ENCODE measurements at places on chromosomes 3 and 15. TPM values are rescaled to one million over a fixed set of nuclear protein-coding genes. Genes with fewer than 3 reads are reported as not detected.

- DNase-seq, result no peak
Observed at GRCh38 chr15:45583731-45584639, 3.2 kb upstream of the BLOC1S6 start.

CCDC54 gene
- total RNA-seq, result not detected

GRCh38 chr3:169914321-169914720 lies 2.9 kb downstream of the SAMD7 start:
- DNase-seq, result peak; percentile 62

VPS8 gene
- total RNA-seq, result 28.1 TPM

THAP10 gene
- 3.3 TPM for total RNA-seq

- DNase-seq, result no peak
Observed at GRCh38 chr15:51201581-51201980, 106.9 kb upstream of the TNFAIP8L3 start.

DNA sequence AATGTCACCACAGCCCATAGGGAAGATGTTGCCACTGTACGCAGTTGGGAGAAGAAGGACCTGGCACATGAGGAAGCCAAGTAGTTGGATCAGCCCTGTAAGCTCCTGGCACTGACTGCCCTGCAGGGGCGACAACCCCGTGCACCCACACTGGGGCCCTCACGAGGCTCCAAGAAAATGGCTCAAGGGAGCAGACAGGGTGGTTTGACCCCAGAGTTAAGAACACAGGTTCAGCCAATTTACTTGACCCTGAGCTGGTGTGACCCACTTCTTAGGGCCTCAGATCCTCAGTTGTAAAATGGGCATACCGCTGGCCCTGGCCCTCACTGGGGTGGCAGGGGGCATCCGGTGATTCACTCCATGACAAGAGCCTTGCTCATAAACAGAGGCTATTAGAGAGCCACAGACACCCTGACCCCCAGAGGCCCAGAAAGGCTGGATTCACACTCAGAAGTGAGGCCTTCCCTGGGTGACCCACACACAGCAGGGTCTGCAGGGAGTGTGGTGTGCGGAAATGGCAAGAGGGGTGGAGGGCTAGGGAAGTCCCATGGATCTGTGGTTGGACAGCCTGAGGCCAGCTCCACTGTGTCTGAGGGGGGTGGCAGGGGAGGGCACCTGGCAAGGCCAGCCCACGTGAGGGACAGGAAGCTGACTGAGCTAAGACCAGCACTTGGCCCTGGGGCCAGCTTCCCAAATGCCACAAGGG lies 1.7 kb upstream of the HHATL start:
- peak; percentile 34 for DNase-seq

DNA sequence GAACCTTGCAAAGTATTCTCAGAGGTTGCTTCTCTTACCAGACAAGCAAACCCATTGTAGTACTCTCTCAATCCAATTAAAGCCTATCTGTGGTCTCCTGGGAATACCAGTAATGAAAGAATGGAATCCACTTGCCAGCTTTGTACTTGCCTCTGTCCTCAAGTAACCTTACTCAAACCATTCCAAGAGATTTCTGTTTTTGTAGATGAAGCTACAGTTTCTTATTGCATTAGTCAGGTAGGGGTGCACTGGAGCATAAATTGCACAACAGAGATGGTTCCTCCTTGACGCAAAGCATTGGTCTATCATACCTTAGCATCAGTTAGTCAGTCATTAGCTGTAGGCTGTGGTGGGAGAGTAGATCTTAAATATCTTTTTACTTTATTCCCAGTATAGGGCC lies 52.9 kb downstream of the BTLA start:
- peak; percentile 21 for DNase-seq

- DNase-seq, result no peak
Observed at GRCh38 chr3:126419151-126419703, 24.5 kb downstream of the CFAP100 start.

GRCh38 chr15:43939070-43939469 lies 112.3 kb downstream of the WDR76 start:
- DNase-seq, result no peak

GRCh38 chr3:172244011-172244410 lies 204.2 kb downstream of the GHSR start:
- DNase-seq, result peak; percentile 92

- peak; percentile 80 for DNase-seq
Observed at GRCh38 chr3:107496855-107497254, 25.9 kb upstream of the BBX start.

CTXN2 gene
- not detected for total RNA-seq

DNA sequence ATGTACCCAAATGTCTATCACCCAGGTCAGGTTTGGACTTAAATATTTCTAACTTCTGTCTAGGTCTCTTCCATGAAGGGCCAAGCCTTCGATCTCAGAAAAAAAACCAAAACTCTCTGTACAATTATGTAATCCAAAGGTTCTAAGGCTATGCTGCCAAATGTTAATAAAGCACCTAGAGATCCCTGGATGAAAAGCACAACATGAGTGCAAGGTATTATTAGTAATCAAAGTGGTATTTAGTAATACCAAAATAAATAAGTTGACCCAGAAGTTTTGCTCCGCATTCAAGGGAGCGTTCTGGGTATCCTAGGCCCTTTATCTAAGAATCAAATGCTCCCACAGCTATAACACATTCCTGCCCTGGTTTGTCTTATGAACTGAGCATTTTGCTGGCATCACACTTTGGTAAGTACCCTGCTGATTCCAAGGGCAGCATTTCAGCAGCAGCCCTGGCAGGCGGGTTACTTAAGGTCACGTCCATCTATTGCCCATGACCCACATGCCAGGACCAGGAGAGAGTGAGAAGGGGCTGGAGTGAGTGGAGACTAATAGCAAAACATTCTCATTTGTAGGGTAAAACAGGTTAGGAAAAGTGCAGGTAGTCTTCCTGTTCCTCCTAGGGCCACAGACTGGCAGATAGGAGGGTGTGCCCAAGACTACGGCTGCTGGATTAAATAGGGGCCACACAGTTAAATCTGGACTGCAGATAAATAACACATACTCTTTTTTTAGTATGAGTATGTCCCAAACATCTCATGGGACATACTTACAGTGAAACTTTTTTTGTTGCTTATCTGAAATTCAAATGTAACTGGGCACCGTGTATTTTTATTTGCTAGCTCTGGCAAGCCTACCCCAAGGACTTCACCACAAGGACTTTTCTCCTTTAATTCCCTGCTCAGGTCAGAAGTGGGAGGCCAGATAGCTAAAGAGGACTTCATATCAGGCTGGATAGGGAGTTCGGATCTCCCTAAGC lies 76.0 kb upstream of the SNRK start:
- DNase-seq, result no peak

AGBL1 gene
- total RNA-seq, result not detected

HOMER2 gene
- total RNA-seq, result 28.6 TPM

- DNase-seq, result no peak
Observed at GRCh38 chr3:113594066-113594465, 61.7 kb downstream of the SIDT1 start.

DNA sequence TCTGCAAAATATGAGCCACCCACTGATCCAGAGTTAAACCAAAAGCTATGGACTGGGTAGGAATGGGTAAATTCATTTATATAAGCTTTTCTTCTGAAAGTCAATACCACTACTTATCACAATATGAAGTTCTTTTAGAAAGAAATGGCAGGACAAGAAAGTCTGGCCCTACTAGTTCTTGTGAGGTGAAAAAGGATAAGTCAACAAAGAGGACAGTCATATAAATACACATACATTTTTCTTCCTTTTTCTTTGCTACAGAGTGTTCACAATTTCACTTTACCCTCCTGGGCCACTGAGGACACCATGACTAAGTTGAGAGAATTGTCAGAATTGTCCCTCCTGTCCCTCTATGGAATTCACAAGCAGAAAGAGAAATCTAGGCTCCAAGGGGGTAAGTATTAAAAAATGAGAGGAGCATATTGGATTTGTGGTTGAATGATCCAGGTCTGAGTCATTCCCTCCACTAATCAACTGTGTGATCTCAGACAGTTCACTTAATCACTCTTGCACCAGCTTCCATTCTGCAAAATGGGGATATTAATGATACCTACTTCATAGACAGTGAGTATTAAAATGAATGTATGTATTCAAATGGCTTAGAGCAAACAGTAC lies 27.6 kb downstream of the ACP3 start:
- peak; percentile 54 for DNase-seq

- DNase-seq, result no peak
Observed at GRCh38 chr3:30346933-30347320, 259.5 kb upstream of the TGFBR2 start.

CEMIP gene
- 1.7 TPM for total RNA-seq

MYH15 gene
- 7.3 TPM for total RNA-seq

ZNF860 gene
- total RNA-seq, result 0.08 TPM

- DNase-seq, result no peak
Observed at GRCh38 chr15:37208146-37209040, 108.0 kb upstream of the MEIS2 start.

DNA sequence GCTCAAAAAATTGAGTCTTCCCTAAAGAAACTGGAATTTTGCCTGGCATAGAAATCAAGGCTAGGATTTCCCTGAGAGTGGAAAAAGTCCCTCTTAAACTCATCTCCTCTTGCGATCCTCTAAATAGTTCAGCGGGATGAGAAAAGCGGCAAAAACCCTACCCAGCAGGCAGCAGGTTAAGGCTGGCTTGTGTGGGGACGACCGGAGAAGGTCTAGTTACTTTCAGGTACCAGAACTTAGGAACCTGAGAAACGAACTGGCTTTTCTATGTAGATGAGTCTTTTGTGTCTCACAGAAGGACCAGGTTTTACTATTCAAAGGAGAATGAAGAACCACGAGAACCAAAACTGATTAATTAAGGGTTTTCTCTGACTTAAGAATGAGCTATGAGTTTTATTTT lies 523.7 kb upstream of the TGFBR2 start:
- no peak for DNase-seq

DNA sequence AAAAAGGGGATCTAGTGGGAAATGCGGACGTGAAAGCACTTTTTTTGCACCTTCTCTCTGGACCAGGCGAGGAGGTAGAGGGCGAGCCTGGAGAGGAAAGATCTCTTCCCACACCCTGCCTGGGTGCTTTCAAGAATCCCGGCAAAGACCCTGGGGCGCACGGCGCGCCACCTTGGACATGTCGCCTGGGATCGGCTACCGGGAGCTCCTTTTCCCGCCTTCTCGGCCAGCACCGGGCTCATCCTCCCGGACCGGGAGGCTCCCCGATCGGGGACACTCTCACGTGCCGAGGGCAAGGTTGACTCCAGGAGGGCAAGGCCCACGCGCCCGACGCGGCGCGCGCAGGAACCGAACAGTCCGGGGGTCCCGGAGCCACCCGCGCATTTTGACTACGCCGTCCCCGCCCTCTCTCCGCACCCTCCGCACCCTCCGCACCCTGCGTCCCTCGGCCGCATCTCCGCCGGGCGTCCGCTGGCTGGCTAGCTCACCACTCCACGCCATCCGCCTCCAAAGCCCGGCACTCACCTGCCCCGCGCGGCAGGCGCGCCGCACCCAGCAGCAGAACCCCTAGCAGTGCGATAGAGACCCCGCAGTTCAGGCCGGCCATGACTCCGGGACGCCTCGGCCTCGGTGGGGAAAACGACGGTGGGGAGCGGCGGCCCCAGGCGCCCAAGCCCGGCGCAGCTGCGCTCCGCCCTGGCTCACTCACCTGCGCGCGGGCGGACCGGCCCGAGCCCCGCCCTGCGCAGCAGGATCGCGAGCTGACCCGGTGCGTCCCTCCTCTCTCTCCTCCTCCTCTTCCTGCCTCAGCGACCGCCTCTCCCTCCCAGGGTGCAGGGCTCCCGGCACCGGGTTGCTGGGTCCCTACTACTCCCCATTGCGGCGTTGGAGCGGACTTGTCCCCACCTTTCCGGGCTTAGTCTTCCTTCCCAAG lies at the start of gene CDCP1:
Gene CDCP1 (minus strand): TSS at position 698 of the 934 bp plus-strand sequence. CDS start 91 bp downstream, at position 607.
- DNase-seq, result no peak

- no peak for DNase-seq
Observed at GRCh38 chr15:64343841-64344240, 12.1 kb downstream of the CSNK1G1 start.

ACKR4 gene
- total RNA-seq, result not detected

TMCO5A gene
- not detected for total RNA-seq

DNA sequence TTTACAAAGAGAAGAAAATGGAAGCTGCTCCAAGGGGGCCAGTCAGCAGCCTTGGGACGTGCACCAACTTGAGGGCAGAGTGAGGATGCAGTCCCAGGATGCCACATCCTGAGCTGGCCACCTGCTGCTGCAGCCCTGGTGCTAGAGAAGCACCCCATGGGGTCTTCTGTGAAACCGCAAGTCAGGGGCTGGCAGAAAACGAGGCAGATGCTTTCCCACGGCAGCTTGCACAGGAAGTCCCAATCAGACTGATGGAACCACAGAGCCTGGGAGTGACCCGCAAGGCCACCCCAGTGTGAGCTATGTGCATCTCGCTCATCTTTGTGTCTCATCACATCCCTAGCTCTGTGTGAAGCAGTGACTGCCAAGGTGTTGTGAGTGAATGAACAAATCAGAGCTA lies 76.5 kb downstream of the NUP210 start:
- peak; percentile 26 for DNase-seq

DNA sequence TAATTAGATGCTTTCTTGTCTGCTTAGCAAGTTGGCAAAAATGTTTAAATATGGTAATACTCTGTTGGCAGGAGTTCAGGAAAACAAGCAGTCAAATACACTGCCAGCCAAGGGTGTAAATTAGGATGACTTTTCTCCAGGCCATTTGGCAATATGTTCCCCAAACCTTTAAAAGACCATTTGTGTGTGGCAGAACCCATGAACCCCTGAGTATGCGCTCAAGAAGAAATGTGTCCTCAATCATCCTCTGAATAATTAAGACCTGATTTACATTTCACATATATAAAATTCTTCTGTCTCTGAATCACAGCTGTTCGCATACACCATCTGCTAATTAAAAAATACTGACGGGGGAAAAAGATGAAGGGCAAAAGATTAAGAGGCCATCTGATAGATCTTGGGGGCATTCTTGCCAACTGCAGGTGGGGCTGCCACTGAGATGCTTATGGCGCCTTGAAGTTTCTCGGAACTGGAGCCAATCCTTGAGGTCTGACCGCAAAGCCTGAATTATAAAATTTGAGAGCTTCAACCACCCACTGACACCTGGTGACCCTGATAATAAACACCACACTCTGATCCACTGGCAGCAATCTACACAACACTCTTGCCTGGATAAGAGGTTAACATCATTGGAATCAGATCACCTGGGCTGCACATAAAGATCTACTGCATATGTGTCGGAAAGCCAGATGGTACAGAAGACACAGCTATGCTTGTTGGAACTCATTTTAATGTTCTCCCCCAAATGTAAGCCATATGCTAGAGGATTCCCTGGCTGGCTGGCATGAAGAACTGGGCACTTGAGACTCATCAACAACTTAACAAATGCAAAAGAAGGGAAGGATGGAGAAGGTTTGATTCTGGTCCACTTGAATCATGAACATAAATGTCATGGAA lies 190.6 kb downstream of the OSBPL10 start:
- DNase-seq, result no peak

ITIH1 gene
- not detected for total RNA-seq

GRCh38 chr3:75237477-75237876 lies 426.7 kb upstream of the FRG2C start:
- DNase-seq, result no peak

GRCh38 chr3:96083610-96084009 lies 730.8 kb upstream of the EPHA6 start:
- DNase-seq, result no peak

- no peak for DNase-seq
Observed at GRCh38 chr15:56729561-56729960, 3.7 kb downstream of the ZNF280D start.

- no peak for DNase-seq
Observed at GRCh38 chr15:47861111-47861903, 144.0 kb downstream of the SEMA6D start.

GRCh38 chr3:154973851-154974250 lies 106.3 kb upstream of the MME start:
- DNase-seq, result no peak

IQCB1 gene
- 28.8 TPM for total RNA-seq

FAM43A gene
- total RNA-seq, result 6.1 TPM

- no peak for DNase-seq
Observed at GRCh38 chr15:62737551-62737950, 305.0 kb upstream of the TPM1 start.

ADIPOQ gene
- total RNA-seq, result not detected
